ENCODE measurements at places on chromosomes 4 and X. TPM values are rescaled to one million over a fixed set of nuclear protein-coding genes. Genes with fewer than 3 reads are reported as not detected.

The CDS1 gene
- total RNA-seq: not detected

The SLC38A5 gene
- 78.3 TPM for total RNA-seq

The IL2 gene
- 1.6 TPM for total RNA-seq

The SMARCA1 gene
- not detected for total RNA-seq

The CT83 gene
- not detected for total RNA-seq

The PTCHD1 gene
- total RNA-seq: not detected

The RAB33A gene
- total RNA-seq: 21.2 TPM

The SPANXN4 gene
- not detected for total RNA-seq

The PABPC4L gene
- not detected for total RNA-seq

The CHRNA9 gene
- not detected for total RNA-seq

The MAGED4B gene
- total RNA-seq: 0.22 TPM

The MAGEB1 gene
- not detected for total RNA-seq

The KIT gene
- 0.79 TPM for total RNA-seq

The SASH3 gene
- 264 TPM for total RNA-seq

The SERTM2 gene
- not detected for total RNA-seq

The HELT gene
- total RNA-seq: not detected

DNA sequence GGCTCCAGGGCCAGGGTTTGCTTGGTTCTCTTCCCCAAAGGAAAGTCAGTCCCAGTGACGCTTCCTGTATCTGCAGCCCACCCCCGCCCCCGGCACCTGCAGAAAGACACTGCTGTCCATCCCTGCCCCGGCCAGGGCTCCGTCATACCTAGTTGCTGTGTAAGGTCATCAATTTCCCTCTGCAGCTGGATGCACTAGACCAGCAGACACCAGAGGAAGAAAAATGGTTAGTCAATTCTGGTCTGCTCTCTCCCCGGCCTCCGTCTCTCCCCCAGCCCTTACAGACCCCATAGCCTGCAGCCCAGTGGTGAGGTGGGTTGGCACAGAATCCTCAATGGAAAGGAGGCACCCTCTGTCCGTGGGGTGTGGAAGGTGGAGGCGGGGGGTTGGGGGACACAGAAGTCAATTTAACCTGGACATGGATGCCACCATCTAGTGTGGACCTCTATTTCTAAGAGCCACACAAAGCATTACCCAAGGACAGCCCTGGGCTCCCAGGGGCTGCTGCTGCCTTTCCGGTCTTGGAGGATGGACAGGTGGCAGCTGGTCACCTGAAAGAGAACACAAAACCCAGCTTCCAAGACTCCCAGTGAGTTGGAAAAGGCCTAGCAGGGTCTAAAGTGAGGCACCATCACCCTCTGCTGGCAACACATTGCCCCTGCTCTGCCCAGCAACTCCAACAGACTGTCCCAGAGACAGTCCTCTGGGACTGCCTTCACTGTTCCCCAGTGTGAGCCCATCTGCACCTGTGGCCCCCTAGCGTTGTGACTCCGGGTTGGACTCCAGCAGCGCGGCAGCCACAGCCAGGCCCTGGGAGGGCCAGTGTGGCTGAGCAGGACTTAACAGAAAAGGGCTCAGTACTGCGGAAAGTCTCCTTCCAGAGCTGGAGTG is 40.2 kb upstream of the NHSL2 start:
- DNase-seq: no peak
- H3K36me3 ChIP-seq: no peaks in the 10 kb centered on the region
- H3K4me3 ChIP-seq: no peak overlapping the region
- H3K27me3 ChIP-seq: peaks cover 7% of the 10 kb centered on the region
- H3K27ac ChIP-seq: no peak overlapping the region

- H3K4me3 ChIP-seq: no peak overlapping the region
- DNase-seq: no peak
- no peaks in the 10 kb centered on the region for H3K4me1 ChIP-seq
Measured at GRCh38 chr4:112448306-112449132, 67.5 kb downstream of the NEUROG2 start.

DNA sequence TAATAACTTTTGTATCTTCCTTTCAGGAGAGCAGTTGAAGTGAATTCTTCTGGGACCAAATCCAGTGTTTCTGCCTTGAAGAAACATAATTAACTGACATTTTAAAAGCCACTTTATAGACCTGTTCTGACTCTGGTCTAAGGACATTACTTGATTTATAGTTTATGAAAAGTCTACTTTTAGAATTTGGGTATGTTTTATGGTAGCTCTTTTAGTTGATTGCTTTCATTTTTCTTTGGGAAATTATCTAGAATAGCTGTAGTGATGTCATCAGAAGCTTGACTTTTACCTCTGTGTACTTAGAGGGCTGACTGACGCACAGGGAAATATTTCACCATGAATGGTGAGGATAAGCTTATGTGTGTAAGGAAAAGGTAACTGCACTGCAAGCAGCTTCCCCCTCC is 131.8 kb upstream of the LIMCH1 start:
- peaks cover 2% of the 10 kb centered on the region for H3K27me3 ChIP-seq
- no peak for DNase-seq
- no peaks in the 10 kb centered on the region for H3K36me3 ChIP-seq
- no peak overlapping the region for H3K4me3 ChIP-seq

DNA sequence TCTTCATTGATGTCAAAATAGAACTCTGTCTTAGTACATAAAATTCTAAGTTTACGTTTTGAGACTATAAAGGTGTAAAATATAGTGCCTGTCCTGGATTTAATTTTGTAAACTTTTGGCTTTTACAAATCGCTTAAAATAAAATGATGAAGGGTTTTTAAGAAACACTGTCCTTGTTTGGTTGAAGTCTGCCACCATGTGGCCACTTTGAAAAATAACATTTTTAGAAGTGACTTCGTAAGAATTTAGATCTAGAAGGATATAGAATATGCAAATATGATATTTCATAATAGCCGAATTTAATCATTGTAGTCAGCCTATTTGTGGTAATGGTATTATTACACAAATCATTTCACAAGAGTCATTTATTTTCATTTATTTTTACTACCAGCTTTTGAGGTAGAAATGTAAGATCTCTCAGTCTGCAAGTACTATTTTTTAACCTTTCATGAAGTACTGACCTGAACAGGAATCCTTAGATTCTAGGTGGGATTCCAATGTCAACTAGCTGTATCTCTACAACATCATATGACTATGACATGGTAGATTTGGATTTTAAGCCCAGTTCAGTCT is 31.0 kb upstream of the FAT4 start:
- H3K4me3 ChIP-seq: no peak overlapping the region
- no peaks in the 10 kb centered on the region for H3K4me1 ChIP-seq

- DNase-seq: no peak
- no peaks in the 10 kb centered on the region for H3K36me3 ChIP-seq
- no peaks in the 10 kb centered on the region for H3K27me3 ChIP-seq
- no peak within 1 kb of the TSS for H3K4me3 ChIP-seq
- peaks cover 3% of the 10 kb centered on the region for H3K4me1 ChIP-seq
Measured at GRCh38 chr4:10684631-10685030, at the start of gene CLNK. Gene CLNK (minus strand): TSS chr4:10684768. CDS start chr4:10667869, 16,899 bp downstream.

GRCh38 chrX:71458866-71459265 is 74.0 kb upstream of the OGT start:
- H3K27me3 ChIP-seq: no peaks in the 10 kb centered on the region
- no peak overlapping the region for H3K27ac ChIP-seq
- no peak for DNase-seq
- H3K4me1 ChIP-seq: no peaks in the 10 kb centered on the region
- H3K4me3 ChIP-seq: no peak overlapping the region
- peaks cover 60% of the 10 kb centered on the region for H3K36me3 ChIP-seq

- H3K36me3 ChIP-seq: no peaks in the 10 kb centered on the region
- H3K27ac ChIP-seq: no peak overlapping the region
- H3K4me1 ChIP-seq: no peaks in the 10 kb centered on the region
Measured at GRCh38 chr4:19372390-19372789, 879.3 kb upstream of the SLIT2 start.

DNA sequence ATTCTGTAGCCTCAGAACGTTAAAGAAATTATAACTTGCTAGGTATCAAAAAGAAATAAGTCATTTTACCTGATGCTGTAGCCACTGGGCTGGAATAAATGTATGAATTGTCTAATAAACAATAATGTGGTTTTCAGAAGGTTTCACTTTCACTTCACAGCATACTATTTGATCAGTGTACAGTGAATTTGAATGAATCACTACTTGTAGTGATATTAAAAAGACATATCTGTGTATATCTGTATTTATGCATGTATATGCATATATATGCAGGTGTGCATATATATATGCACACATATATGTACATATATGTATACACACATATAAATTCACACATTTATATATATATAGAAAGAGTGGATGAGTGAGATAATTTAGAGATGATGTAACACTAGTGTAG is 440.0 kb upstream of the PCDH10 start:
- H3K4me1 ChIP-seq: no peaks in the 10 kb centered on the region
- H3K4me3 ChIP-seq: no peak overlapping the region
- H3K27ac ChIP-seq: no peak overlapping the region
- H3K27me3 ChIP-seq: no peaks in the 10 kb centered on the region
- no peaks in the 10 kb centered on the region for H3K36me3 ChIP-seq
- no peak for DNase-seq

DNA sequence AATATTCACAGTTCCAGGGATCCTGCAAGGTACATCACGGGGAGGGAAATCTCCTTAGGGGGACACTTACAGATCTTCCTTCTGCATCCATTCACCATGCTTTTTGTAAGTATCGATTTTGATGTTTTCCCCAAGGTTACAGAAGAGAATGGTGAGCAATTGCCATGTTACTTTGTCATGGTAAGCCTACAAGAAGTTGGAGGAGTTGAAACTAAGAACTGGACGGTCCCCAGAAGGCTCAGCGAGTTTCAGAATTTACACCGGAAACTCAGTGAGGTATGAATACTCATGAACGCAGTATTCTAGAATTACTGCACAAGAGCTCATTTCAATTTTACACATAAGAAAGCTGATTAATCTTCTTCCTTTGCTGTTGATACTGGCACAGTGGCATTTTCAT is 53.9 kb downstream of the LRP2BP start:
- H3K27ac ChIP-seq: no peak overlapping the region
- DNase-seq: no peak
- H3K27me3 ChIP-seq: no peaks in the 10 kb centered on the region
- H3K4me1 ChIP-seq: peaks cover 39% of the 10 kb centered on the region

DNA sequence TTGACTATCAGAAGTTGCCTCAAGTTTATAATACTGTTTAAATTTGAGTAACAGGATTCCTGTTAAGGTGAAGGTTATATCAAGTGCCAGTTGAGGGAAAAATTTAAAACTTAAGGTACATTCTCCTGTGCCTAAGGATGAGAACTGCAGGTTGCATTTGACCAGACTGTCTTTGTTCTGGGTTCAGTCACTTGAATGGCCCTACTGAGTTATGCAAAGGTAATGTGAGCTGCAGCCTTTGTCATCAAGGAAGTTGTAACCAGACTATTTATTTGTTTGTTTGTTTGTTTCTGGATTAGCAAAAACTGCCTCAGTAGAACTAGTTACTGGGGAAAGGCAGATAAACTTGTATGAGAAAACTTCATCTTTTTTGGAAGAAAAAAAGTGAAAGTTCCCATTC is 131.9 kb downstream of the ATOH1 start:
- DNase-seq: no peak
- no peak overlapping the region for H3K27ac ChIP-seq
- no peaks in the 10 kb centered on the region for H3K27me3 ChIP-seq
- no peak overlapping the region for H3K4me3 ChIP-seq

DNA sequence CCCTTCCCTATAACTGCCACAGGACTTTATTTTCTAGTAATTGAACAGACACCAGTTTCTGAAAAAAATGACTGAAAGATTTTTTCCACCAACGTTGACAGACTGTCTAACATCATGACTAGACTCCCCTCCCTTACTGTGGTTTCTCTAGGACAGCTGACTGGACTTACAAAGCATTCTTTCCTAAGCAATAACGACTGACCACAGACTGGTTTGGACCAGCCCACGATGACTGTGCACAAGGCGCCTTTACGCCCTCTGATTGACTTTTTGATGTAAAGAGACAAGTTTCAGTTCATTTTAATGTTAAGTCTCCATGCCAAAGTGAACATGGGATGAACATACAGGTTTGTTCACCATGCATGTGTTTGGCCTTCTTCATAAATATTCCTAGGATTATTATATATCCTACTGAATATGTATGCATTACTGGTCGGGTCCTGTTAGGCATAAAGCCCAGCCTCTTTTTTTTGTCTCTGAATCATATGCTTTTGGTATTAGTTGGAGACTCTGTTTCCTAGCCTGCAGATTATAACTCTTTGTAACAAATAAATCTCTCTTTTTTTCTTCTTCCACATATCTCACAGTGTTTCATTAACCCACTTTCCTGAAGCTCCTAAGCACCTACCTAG is 50.5 kb upstream of the UGT2B4 start:
- no peaks in the 10 kb centered on the region for H3K27me3 ChIP-seq
- H3K4me3 ChIP-seq: no peak overlapping the region
- no peak overlapping the region for H3K27ac ChIP-seq
- DNase-seq: no peak

DNA sequence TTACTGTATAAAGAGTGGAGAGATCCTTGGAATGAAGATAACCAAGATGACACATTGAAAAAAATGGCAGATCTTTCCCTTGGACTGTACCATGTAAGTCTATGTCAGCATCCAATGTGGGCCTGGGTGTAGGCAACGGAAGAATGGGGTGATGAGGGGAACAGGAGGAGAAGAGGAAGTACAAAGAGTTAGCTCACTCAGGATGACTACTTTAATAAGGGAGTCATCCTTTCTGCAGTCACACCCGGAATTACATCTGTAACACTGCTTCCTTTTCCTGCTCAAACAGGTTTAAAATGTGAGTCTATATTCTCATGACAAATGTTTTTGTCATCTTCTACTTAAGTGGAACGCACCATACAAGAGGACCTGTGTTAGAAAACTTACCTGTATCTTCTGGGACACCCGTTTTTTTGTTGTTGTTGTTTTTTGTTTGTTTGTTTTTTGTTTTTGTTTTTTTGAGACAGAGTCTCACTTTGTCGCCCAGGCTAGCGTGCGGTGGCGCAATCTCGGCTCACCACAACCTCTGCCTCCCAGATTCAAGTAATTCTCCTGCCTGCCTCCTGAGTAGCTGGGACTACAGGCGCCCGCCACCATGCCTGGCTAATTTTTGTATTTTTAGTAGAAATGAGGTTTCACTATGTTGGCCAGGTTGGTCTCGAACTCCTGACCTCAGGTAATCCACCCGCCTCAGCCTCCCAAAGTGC is 18.0 kb downstream of the HPSE start:
- H3K4me3 ChIP-seq: no peak overlapping the region
- no peak for DNase-seq
- H3K27ac ChIP-seq: no peak overlapping the region
- peaks cover 16% of the 10 kb centered on the region for H3K4me1 ChIP-seq
